ENCODE measurements at places on chromosomes 3 and 15.

- DNase-seq, result no peak
Measured at GRCh38 chr3:145269106-145269505, 891.9 kb downstream of the PLOD2 start.

DNA sequence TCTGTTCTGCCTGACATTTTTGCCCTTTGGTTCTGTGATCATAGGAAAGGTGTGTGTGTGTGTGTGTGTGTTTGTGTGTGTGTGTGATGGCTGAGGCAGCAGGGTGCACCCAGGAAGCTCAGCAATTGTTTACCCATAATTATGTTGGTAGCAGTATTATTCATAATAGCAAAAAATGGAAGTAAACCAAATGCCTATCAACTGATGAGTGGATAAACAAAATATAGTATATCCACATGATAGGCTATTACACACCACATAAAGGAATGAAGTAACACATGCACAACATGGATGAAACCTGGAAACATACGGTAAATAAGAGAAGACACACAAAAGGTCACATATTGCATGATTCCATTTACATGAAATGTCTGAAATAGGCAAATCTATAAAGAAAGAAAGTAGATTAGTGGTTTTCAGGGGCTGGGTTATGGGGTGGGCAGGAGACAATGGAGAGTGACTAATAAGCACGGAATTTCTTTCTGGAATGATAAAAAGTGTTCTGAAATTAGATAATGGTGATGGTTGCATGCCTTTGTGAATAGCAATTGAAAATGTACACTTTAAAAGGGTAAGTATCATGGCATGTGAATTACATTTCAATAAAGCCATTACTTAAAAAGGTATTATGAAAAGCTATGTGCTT is 167.2 kb downstream of the POLR2M start:
- DNase-seq, result no peak

GRCh38 chr3:116005404-116005803 is 382.1 kb downstream of the GAP43 start:
- DNase-seq, result no peak

DNA sequence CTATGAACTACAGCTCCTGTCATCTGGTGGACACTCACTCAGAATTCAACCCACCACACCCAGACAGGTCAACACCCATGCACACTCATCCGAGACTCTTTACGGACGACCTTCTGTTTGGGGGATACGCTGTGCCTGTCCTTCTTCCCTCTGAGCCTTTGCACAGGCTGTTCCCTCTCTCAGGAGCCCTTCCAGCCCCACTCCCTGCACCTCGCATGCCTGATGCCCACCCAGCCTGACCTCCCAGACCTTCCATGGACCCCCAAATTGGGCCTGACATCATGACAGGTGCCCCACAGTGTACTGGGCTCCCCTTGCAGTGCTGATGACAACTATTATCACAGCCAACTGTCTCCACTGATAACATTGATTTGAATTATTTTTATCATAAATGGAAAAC is 135.8 kb downstream of the NSMCE3 start:
- DNase-seq, result no peak

Measured in stimulated activated CD4-positive, alpha-beta T cell treated with anti-CD3 and anti-CD28 coated beads, Interleukin-15, amount 100 ng/mL, for 1 hour (primary cell).